ENCODE measurements at places on chromosomes 12 and 14.

DNA sequence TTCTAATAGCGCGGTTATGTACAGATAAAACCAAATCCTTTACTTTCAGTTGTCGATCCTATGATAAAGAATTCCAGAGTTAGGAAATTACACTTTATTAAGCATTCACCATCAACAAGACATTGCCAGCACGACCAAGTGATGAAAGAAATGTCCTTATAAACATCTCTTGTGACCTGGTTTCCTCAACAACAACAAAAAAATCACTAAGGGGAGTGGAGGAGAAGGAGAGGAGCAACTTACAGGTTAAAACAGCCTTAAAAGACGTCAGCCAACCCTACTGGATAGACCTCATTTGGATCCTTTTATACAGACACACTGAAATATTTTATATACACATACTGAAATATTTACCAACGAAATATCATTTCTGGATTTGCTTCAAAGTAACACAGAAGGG lies 22.8 kb downstream of the SART3 start:
- DNase-seq, result no peak

DNA sequence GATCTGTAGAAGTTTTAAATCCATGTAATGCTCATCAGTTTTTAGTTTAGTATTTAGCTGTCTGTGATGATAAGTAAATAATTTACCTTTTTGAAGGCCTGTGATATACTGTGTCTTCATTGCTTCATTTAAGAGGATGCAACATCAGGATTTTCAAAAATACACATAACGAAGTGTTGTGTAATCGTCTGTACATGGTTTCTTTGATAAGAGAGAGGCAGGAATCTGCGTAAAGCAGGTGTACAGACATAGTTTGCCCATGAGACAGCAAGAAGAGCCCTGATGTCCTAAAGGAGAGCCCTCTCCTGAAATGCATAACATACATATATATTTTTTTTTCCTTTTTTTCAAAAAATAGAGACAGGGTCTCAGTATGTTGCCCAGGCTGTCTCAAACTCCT lies 44.8 kb downstream of the RASSF3 start:
- no peak for DNase-seq

DNA sequence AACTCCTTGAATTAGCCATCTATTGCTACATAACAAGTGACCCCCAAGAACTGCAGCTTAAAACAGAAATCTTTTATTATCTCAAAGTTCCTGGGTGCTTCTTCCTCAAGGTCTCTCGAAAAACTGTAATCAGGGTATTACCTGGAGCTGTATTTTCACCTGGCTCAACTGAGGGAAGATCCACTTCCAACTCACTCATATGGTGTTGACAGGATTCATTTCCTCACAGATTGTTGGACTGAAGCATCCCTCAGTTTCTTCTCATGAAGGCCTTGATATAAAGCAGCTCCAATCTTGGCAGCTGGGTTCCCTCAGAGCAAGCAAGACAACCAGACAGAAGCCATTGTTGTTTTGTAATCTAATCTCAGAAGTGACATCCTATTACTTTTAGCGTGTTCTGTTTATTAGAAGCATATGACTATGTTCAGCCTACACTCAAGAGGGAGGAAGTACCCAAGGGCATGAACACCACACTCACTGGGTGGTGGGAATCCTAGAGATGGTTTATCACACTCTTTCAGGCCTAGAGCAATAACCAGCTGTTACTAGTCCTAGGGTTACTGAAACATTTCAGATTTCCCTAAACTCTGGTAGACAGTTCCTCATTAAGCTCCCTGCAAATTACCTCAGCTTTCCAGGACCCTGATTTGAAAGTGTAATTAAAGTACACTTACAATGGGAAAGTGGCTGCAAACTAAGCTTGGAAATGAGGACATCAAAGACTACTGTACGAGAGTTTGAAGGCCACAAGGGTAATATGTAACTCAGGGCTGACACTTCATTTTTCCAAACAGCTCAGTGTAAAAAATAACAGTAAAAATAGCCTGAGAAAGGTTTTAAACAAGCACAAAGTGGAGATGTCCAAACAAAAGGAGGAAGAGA lies 222.2 kb downstream of the SEC23A start:
- DNase-seq, result no peak

- no peak for DNase-seq
These were observed 7.2 kb upstream of the PLEKHG7 start for GRCh38 chr12:92695577-92695976.

GRCh38 chr14:97959251-97959650 lies 1162.1 kb downstream of the VRK1 start:
- DNase-seq, result no peak

GRCh38 chr14:21047378-21047781 lies 5.2 kb downstream of the RNASE7 start:
- DNase-seq, result no peak

- no peak for DNase-seq
These were observed 250.5 kb downstream of the ASCL1 start for GRCh38 chr12:103207936-103208335.

GRCh38 chr12:26845057-26845666 lies 12.2 kb upstream of the ITPR2 start:
- DNase-seq, result no peak

- DNase-seq, result no peak
These were observed 236.2 kb upstream of the FBXO33 start for GRCh38 chr14:39668449-39668848.

GRCh38 chr14:99423434-99423833 lies 57.2 kb downstream of the SETD3 start:
- no peak for DNase-seq

DNA sequence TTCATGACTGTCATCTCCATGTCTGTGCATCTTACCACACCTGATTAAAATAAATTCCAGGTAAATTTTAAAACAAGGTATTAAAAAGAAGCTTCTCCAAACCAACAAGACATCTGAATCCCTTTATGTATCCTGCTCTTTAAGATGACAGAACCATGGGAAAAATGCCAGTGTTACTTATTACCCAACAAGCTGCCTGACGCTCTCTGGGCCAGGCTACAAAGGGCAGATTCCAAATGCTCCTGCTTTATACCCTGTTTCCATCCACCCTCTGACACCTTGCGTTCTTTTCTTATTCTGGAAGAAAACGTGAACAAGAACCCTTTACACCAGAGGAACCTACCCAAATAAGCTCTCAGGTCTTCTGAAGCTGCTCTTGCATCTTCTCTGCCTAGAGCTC lies 70.7 kb downstream of the SLC8A3 start:
- no peak for DNase-seq

DNA sequence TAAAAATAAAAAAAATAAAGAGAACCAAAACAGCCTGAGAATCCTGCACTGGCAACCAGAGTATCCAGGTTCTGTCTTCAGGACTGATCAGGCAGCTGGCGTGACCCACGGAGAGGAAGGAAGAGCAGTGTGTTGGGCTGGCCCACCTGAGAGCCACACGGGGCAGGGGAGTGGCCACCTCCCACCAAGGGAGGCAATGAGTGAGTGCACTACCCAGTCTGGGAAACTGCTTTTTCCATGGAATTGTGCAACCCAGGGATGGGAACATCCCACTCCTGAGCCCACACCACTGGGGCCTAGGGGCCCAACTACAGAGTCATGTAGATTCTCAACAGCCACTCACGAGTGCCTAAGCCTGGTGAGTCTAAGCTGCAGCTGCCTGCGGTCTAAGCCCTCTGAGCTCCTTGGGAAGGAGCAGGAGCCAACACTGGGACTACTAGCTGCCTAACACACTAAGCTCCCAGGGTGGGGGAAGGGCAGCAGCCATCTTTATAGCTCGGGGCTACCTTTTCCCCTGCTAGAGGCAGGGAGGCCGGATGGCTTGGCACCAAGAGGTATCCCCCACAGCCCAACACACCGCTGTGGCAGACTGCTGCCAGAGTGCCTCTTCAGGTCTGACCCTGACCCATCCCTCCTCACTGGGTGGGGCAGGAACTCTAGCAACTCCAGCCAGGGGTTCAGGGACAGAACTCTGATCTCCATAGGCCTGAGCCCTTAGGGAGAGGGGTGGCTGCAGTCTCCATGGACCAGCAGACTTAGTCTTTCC lies 610.9 kb downstream of the RERGL start:
- no peak for DNase-seq

DNA sequence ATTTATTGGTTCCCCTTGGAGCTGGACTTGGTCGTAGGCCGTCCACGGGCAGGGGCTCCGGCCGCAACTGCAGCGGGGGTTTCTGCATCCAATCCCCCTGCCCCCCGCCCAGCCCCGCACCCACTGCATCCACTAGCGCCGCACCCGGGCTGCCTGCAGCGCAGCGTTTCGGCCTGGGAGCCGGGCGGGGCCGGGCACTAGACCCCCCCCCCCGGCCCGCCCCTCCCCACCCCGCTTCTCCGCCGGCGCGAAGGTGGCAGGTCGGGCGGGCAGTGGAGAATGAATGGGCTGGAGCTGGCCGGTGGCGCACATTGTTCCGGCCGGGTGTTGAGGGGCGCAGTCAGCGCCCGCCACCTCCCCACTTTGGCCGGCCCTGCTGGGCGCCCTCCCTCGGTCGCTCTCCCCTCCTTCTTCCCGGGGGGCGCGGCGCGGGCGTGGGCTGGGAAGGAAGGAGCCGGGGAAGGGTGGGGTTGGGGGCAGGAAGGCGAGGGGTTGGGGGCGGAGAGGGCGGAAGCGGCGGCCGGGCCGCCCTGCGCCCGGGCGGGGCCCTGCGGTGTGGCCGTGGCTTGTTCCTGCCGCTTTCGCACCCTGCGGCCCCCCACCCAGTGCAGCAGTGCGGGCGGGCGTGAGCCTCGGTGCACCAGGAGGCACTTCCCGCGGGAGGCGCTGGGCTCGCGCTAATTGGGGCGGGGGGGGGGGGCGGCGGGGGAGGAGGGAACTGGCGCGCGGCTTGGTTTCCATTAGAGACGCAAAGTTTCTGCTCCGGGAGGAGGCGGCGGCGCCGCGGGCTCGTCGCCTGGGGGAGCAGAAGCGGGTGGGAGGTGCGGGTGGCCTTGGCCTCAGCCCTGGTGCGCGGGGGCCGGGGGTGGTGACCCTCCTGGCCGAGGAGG lies 841 bp downstream of the CALM1 start:
- DNase-seq, result peak; percentile 57

GRCh38 chr14:68922886-68923285 lies 56.2 kb downstream of the ACTN1 start:
- no peak for DNase-seq

DNA sequence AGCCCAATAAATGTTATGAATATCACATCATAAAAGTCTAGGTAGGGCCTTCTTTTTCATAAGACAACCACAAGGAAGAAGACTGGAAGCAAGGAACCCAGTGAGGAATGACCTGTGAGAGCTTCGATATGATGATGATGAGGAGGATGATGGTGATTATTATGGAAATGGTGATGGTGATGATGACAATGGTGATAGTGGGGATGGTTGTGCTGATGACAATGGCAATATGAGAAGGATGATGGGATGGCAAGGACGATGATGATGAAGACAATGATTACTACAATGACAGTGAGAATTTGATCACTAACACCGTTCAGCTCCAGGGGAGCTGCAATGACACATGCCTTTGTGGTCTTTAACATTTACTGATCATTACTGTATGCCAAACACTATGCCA lies 7.7 kb upstream of the CKAP4 start:
- DNase-seq, result no peak

GRCh38 chr14:73313151-73313550 lies 75.8 kb downstream of the PAPLN start:
- DNase-seq, result no peak

DNA sequence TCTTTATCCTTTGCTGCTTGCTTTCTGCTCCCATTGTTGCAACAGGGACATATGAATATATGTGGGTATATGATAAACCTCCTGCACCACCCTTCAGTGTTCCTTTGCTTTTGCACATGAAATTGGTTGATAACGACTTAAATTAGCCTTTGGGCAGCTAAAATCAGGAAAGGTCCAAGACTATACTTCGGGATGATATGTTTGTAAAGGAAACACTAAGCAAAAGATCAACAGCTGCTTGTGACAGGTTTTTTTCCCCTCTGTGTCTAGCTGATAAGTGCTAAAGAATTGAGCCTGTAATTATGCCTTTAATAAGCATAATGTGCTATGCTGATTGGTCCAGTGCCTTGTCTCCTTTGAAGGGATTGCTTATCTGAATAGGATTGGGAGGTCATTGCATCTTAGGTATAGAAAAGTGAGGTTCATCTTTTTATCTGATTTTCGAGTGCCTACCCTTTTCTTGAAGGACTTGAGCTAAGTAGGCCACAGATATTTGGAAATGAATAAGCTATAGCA lies 59.4 kb downstream of the PPHLN1 start:
- DNase-seq, result no peak

GRCh38 chr14:92322516-92322915 lies 449 bp upstream of the SLC24A4 start:
- DNase-seq, result no peak

DNA sequence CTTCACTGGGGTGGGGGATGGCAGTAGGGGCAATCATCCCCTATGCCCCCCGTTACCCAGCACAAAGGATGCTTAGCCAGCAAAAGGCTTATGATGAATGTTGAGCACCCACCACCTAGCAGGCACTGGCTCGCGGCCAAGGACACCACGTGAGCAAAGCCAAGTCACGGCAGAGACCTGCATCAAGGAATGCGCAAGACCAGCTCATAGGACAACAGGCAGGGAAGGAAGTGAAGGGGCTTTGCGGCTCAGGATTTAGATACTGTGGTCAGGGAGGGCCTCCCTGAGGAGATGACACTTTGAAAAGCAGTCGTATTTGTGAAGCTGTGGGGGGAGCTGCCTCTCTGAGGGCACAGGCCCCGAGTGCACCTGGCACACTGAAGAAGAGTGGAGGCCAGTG lies 32.8 kb downstream of the SH2B3 start:
- DNase-seq, result peak; percentile 64

DNA sequence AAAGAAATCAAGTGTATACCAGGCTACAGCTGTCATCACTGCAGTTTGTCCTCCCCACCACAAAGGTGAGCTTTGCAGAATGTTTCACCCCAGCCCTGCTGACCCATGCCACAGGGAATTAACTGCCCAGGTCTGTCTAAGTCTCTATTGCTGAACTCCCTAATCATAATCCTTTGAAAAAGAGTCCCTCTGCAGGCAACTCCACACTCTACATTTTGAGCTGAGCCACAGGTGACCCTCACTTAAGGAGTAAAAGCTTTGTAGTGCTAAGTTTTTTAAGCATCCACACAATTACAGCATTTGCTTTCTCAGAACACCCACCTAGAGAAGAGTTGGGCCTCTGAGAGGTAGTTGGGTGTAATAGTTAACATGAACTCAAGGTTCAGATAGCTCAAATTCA lies 90.0 kb downstream of the C12orf50 start:
- DNase-seq, result no peak

DNA sequence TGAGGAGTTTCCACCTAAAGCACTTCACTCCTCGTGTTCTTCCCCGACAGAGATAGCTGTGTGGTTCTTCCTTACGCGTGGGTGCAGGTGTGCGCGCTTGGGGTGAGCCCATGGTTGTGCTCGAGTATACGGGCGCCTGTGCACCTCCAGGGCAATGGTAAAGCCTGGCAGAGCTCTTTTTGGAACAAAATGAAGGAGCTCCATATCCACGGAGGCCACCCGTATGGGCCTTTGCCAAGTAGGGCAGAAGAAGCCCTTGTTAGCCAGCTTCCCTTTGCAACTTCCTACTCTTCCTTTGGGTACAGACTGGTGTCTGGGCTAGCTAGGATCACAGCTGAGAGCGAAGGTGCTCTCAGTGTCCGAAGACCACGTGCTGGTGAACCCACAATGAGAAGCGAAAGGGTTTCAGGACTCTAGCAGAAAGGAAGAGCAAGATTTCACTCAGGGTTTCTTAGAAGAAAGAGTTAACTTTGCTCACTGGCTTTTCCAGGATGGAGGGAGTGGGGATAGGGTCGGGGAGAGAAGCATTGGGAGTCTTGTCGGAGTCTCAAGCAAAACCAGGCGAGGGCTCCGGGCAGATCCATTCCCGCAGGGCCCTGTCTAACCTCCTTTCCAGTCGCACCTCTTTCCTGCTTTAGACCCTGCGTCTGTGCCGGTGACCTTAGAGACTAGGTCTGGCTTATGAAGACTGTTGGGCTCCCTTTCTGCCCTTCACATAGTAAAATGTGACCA lies 960 bp upstream of the LRFN5 start:
- no peak for DNase-seq

All from stimulated activated CD4-positive, alpha-beta T cell treated with anti-CD3 and anti-CD28 coated beads, Interleukin-4, amount 100 ng/mL, for 1 hour (primary cell).